ENCODE measurements at places on chromosomes 13 and 19. TPM values are rescaled to one million over a fixed set of nuclear protein-coding genes. Genes with fewer than 3 reads are reported as not detected.

The RFXANK gene
- 50.3 TPM for total RNA-seq

The CEACAM7 gene
- total RNA-seq = not detected

The NPHS1 gene
- total RNA-seq = not detected

The LONP1 gene
- total RNA-seq = 71.4 TPM

The AMER2 gene
- not detected for total RNA-seq

The KIR3DL2 gene
- total RNA-seq = not detected

The FXYD5 gene
- 64.9 TPM for total RNA-seq

The ZNF575 gene
- total RNA-seq = 0.37 TPM

The C19orf85 gene
- not detected for total RNA-seq

The CEACAM8 gene
- not detected for total RNA-seq

The MYDGF gene
- 160 TPM for total RNA-seq

The CASP14 gene
- total RNA-seq = not detected

The DHRS12 gene
- 1.6 TPM for total RNA-seq

The LRFN3 gene
- 4.0 TPM for total RNA-seq

The DACH1 gene
- not detected for total RNA-seq

The CGB3 gene
- not detected for total RNA-seq

Measured in subcutaneous preadipocyte (primary cell).